Upper lobe of left lung (tissue), 6 donors: ENCODE measurements at places on chromosomes 5 and 9. TPM values are rescaled to one million over a fixed set of nuclear protein-coding genes. Genes with fewer than 3 reads are reported as not detected.

The NMRK1 gene
- total RNA-seq = 19.3 TPM

The SLC4A9 gene
- not detected for total RNA-seq

The PCDHB6 gene
- 0.77 TPM for total RNA-seq

The TXNDC8 gene
- total RNA-seq = not detected

GRCh38 chr5:92907938-92908606 lies 672.9 kb downstream of the NR2F1-AS1 start:
- H3K27ac ChIP-seq = no peak overlapping the region
- no peaks in the 10 kb centered on the region for H3K4me1 ChIP-seq
- H3K36me3 ChIP-seq = no peaks in the 10 kb centered on the region
- no peak overlapping the region for H3K4me3 ChIP-seq
- no peak for DNase-seq

GRCh38 chr9:38393128-38393796 lies 760 bp downstream of the ALDH1B1 start:
- no peak for DNase-seq
- H3K4me3 ChIP-seq = peak overlapping the region; percentile 89
- no peaks in the 10 kb centered on the region for H3K27me3 ChIP-seq
- H3K4me1 ChIP-seq = peaks cover 18% of the 10 kb centered on the region
- H3K27ac ChIP-seq = peak overlapping the region; percentile 61
- H3K36me3 ChIP-seq = peaks cover 10% of the 10 kb centered on the region

GRCh38 chr5:81183811-81184748 lies 49.0 kb upstream of the CKMT2 start:
- H3K4me1 ChIP-seq = no peaks in the 10 kb centered on the region
- H3K36me3 ChIP-seq = no peaks in the 10 kb centered on the region
- DNase-seq = no peak
- no peaks in the 10 kb centered on the region for H3K27me3 ChIP-seq
- H3K27ac ChIP-seq = no peak overlapping the region

- H3K4me3 ChIP-seq = no peak overlapping the region
- DNase-seq = no peak
Measured at GRCh38 chr9:108444400-108445358, 411.1 kb downstream of the ACTL7B start.

- H3K36me3 ChIP-seq = no peaks in the 10 kb centered on the region
- H3K27me3 ChIP-seq = no peaks in the 10 kb centered on the region
- H3K4me1 ChIP-seq = no peaks in the 10 kb centered on the region
Measured at GRCh38 chr9:135167849-135168655, 80.6 kb downstream of the OLFM1 start.

GRCh38 chr9:99866398-99866797 lies 40.1 kb upstream of the STX17 start:
- no peak for DNase-seq
- no peak overlapping the region for H3K27ac ChIP-seq
- no peak overlapping the region for H3K4me3 ChIP-seq
- no peaks in the 10 kb centered on the region for H3K27me3 ChIP-seq
- no peaks in the 10 kb centered on the region for H3K36me3 ChIP-seq
- no peaks in the 10 kb centered on the region for H3K4me1 ChIP-seq

- H3K27ac ChIP-seq = no peak overlapping the region
- H3K4me3 ChIP-seq = peak overlapping the region; percentile 28
- no peak for DNase-seq
- H3K36me3 ChIP-seq = no peaks in the 10 kb centered on the region
- H3K27me3 ChIP-seq = no peaks in the 10 kb centered on the region
Measured at GRCh38 chr5:142551338-142552067, 134.4 kb downstream of the FGF1 start.
